RWPE2 (cell line): ENCODE measurements at places on chromosomes 13 and 19.

DNA sequence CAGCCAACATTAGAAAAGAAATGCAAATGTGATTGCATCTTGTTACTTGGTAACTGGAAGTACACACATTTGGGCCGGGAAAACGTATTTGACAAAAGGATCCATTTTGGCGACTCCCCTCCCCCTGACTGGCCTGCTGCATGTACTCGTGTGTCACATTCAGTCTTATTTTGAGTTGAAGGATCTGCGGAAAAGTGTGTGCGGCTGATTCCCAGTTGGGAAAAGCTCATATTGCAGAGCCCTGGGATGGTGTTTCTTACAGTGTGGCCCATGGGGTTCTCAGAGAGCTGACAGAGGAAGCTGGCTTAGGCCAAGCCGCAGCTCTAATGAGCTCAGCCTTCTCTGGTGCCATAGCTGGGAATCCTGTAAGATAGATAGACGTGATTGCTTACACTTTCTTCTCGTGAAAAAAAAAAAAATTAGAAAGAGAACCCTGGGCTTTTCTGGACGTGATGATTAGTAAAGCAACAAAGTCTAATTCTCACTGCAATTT lies 170.3 kb upstream of the ARGLU1 start:
- no peak for DNase-seq

GRCh38 chr19:3389876-3390371 lies 23.5 kb downstream of the NFIC start:
- no peak for DNase-seq

DNA sequence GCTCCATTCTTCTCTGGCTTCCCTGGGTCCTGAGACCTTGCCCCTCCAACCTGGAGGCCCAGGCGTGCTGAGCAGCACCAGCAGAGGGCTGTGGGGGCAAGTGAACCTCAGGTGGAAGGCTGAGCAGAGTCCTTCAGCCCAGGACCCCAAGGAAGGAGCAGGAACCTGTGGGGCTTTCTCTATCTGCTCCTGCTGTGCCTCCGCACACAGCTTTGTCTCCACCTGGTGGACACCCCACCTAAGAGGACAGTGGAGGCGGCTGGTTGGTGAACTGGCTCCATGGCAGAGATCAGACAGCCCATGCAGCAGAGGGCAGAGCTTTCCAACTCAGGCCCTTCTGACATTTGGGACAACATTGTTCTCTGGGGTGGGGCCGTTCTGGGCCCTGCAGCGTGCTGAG lies 19.7 kb downstream of the ZFR2 start:
- DNase-seq: no peak

- DNase-seq: no peak
Measured at GRCh38 chr13:21434588-21434987, 24.5 kb downstream of the ZDHHC20 start.

DNA sequence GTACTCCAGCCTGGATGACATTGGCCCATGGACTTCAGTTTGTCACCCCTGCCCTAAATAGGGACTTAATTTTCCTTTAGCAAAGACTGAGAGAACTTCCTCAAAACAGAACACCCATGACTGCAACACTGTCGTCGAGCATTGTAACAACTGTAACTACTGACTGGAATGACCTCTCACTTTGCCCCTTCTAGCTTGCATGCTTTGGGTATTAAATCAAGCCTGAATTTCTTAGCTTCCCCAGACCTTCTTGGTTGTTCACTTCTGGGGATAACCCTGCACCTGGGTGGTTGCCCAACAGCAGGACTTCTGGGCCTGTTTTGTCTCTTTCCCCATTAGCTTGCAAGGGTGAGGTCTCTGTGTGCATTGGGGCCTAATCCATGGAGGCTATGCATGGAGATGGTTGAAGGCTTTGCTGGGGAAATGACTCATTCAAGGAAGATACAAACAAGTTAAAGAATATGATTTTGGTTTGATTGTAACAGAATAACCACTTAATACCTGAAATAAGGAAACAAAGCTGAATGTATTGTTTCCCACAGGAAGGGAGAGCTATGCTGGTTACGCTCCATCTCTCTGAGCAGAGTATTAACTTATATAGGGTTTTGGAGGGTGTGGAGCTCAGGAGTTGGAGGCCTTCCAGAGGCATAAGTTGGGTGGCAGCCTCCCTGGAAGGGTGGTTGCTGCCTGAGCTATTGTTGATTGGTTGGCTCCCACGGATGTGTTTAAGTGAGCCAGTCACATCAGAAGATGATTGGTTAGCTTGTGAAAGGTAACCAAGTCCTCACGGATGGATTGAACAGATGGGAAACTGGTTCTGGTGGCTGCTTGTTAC lies 34.7 kb upstream of the UBAC2 start:
- no peak for DNase-seq

DNA sequence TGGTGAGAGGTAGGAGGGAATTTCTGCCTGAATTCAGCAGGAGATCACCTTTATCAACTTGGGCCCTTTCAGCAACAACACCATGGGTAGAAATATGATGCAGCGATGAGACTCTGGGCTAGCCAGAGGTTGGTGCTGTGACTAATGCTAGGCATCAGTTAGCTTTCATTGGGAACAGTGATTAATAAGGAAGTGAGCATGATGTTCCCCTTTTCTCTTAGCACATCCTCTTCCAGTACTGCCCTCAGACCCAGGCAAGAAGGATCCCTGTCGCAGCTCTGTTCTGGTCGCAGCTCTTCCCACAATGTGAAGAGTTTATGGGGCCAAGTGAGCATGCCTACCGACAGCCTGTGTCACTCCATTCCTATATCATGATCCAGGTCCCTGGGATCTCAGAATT lies 100.5 kb downstream of the FLT1 start:
- no peak for DNase-seq

DNA sequence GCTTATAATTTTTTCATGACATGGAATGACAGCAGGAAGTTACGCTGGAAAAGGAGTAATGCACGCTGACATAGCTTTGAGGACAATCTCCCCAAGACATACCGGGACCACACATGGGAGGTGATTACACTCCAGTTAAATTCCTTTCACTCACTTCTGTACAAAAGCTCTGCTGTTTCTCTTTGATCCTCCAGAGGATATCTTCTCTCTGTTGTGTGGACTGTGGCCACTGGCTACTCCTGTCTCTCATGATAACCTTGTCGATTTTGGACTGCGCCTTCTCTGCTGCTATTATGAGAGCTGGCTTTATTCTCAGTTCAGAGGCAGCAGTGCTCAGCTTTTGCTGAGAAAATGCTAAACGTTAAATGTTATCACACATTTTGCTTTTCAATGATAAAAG lies 464.6 kb downstream of the FGF9 start:
- DNase-seq: no peak

GRCh38 chr13:110648848-110649421 lies 33.6 kb downstream of the NAXD start:
- no peak for DNase-seq

DNA sequence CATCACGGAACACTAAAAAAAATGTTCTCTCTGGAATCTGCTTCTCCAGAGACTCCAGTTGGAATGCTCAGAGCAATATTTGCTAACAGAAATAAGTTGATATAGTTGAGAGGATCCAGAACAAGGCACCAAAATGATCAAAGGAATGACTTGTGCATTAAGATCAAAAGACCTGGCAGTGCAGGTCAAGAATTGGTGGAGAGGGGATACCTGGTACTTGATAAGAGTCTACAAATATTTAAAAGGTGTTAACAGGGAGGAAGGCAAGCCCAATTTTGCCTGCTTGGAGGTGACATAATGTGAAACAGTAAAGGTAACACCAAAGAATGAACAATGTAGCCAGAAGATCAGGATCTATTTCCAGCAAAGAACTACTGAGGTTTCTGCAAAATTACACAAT lies 20.0 kb upstream of the TNFRSF19 start:
- DNase-seq: no peak

- no peak for DNase-seq
Measured at GRCh38 chr19:44958090-44958489, 2.9 kb downstream of the CLPTM1 start.

DNA sequence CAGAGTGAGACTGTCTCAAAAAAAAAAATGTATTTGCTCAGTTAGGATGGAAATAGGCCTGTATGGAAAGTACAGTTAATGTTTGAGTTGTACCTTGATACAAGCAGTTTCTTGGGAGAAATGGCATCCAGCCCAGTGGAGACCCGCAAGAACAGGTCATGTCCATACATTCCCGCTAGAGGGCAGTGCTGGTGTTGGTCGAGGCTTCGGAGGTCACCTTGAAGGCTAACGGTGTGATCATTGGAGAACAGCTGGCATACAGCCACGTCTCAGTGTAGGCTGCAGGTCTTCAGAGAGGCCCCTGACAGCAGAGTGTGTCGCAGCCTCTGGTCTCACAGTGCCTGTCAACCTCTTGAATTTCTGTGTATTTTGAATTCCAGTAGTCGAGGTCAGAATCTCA lies 7.5 kb downstream of the ZNF610 start:
- DNase-seq: no peak

DNA sequence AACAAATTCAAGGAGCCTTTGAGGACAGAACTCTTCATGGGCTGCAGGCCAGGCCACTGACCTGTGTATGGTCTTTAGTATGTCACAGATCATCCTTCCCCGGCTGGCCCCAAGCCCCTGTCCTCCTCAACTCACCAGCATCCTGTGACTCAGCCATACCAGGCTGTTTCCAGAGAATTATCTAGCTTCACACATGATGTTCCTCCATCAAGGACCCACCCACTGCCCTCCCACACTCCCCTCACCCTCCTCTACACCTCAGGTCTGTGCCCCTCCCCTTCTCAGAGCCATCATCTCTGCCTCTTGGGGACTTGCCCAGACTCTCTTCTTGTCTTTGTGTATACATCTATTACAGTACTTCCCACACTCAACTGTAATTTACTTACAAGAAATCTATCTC lies 14.7 kb downstream of the DCT start:
- DNase-seq: no peak

GRCh38 chr19:36072081-36072480 lies 17.4 kb downstream of the WDR62 start:
- DNase-seq: no peak

DNA sequence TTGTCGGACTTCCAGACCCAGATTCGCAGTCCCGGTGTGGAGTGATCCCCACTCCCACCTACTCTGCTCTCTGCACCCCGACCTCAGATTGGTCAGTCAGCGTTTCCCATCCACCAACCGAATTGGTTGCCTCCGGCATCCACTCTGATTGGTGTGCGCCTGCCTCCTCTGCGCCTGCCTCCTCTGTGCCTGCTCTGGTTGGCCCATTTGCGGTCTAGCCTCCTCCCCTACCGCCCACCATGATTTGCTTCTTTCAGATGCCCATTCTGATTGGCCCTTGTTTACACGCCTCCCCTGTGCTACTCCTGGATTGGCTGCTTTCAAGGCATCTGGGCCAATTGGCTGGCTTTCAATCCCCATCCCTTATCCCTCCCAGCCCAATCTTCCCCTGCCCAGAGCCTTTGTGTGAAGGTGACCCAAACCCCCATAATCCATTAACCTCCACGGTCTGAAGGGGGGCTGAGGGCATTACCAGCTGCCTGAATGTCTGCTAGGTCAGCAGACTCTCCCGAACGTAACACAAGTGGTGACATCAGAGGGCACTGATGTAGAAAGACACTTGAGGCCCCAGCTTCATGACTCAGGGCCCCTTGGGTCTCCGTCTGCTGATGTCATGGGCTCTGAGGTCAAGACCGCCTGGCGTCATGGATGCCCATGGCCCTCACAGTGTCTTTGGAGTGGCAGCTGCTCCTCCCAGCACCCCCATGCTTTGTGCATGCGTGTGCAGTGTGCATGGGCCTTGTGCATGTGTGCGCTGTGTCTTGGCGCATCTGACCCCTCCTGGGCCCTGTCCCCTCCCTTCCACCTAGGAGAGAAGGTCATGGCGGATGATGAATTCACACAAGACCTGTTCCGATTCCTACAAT lies 80.4 kb downstream of the MAP4K1 start:
- no peak for DNase-seq

- DNase-seq: peak; percentile 80
Measured at GRCh38 chr19:12946092-12946721, 545 bp downstream of the RAD23A start.

- DNase-seq: no peak
Measured at GRCh38 chr19:19595171-19595701, 23.3 kb downstream of the PBX4 start.

GRCh38 chr13:46207828-46208227 lies 3.9 kb upstream of the LRRC63 start:
- DNase-seq: no peak

GRCh38 chr19:33860312-33861090 lies 63.8 kb downstream of the KCTD15 start:
- DNase-seq: no peak

- DNase-seq: peak; percentile 82
Measured at GRCh38 chr19:13155472-13156359, 5.5 kb downstream of the IER2 start.

DNA sequence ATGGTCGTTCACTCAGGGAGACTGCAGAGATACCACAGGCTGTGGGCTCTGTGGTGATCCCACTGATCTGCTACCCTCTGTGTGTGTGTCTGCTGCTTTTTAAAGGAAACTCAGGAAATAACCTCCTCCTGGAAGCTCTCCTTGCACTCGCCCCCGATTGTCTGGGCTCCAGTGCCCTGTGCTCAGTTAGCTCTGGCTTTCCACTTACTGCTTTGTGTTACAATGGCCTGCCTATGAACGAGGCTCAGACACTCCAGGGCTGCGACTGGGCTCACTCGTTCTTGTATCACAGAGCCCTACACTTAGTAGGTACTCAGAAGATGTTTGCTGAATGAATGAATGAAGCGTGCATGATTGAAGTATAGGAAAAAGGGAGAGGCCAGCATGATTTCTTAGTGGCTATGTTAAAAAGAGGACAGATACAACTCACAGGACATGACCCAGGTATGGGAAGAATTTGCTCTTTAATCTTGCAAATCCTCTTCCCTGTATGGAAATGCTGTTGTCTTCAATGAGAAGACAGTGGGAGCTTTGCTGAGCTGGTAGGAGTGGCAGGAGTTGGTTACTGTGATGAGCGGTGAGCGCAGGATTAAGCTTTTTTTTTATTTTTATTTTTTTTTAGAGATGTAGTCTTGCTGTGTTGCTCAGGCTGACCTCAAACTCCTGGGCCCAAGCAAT lies 26.4 kb downstream of the B3GLCT start:
- DNase-seq: no peak

GRCh38 chr19:49876422-49877019 lies 634 bp downstream of the AKT1S1 start:
- peak; percentile 94 for DNase-seq

- DNase-seq: no peak
Measured at GRCh38 chr13:24293746-24294145, 15.6 kb upstream of the C1QTNF9 start.

GRCh38 chr19:48543121-48543710 lies 8.8 kb upstream of the SULT2B1 start:
- DNase-seq: peak; percentile 93

- no peak for DNase-seq
Measured at GRCh38 chr13:20869540-20869939, 33.0 kb downstream of the XPO4 start.

GRCh38 chr13:98913741-98914140 lies 64.1 kb downstream of the DOCK9 start:
- no peak for DNase-seq

- DNase-seq: no peak
Measured at GRCh38 chr13:33963895-33964294, 145.9 kb downstream of the RFC3 start.

DNA sequence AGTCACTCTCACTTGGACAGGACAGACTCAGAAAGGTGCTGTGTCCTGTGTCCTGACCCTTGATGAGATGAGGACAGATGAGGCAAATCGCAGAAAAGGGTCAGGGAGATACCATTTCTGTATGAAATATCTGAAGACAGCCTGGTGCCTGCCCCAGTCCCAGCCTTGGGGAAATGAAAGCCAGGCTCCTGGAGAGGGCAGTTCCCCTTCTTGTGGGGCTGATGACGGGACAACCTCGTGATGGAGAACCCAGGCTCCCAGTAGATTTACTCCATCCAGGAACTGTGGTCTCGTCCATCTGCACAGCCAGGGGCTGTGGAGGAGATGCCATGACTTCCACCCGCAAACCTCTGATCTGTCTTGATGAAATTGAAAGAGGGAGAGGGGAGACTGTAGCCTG lies 13.8 kb downstream of the LILRB1 start:
- DNase-seq: no peak
